ENCODE measurements at places on chromosomes 2 and 18.

DNA sequence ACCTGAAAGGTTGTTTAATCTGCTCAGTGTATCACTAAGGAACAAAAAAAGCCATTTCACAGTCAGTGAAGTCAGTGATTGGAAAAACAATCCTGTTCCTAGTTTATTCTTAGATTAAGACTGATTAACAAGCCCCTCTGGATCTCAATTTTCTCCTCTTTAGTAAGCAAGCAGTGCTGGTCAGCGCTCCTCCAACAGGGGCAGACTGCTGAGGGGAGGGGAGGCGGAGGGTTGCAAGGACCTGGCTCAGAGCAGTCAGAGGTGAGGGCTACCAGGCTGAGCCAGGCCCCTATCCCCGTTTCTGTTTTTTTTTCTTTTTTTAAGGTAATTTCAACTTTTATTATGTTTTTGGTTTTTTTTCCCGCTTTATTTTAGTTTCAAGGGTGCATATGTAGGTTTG, 24.7 kb upstream of the KCNS3 start:
- DNase-seq: no peak

DNA sequence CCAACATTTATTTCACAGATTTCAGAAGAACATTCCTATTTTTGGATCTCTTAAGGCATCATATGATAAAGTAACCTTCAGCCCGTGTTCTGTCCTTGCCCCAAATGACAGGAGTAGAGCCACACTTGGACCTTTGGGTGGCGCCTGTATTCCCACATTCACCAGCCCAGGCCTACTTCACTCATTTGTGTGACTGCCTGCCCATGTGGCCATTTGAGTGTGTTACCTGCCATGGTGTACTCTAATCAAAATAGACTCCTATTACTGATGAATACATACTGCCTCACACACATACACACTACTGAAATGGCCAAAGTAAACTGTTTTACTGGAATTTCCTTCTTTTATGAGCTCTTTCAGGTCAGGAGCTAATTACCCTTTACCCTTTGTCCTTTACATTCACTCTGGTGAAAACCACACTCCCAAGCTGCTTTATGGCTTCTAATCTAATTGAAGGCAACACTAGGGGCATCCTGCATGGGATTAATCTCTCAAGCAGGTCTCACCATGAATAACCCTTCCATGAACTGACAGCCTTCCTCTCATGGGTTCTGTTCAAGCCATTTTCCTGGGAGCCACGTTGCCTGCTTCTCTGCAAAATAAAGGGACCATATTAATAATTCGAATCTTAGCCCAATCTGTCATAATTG, 271.0 kb upstream of the GALNT5 start:
- no peak for DNase-seq

GRCh38 chr2:43196768-43197587, 29.4 kb downstream of the ZFP36L2 start:
- DNase-seq: no peak

DNA sequence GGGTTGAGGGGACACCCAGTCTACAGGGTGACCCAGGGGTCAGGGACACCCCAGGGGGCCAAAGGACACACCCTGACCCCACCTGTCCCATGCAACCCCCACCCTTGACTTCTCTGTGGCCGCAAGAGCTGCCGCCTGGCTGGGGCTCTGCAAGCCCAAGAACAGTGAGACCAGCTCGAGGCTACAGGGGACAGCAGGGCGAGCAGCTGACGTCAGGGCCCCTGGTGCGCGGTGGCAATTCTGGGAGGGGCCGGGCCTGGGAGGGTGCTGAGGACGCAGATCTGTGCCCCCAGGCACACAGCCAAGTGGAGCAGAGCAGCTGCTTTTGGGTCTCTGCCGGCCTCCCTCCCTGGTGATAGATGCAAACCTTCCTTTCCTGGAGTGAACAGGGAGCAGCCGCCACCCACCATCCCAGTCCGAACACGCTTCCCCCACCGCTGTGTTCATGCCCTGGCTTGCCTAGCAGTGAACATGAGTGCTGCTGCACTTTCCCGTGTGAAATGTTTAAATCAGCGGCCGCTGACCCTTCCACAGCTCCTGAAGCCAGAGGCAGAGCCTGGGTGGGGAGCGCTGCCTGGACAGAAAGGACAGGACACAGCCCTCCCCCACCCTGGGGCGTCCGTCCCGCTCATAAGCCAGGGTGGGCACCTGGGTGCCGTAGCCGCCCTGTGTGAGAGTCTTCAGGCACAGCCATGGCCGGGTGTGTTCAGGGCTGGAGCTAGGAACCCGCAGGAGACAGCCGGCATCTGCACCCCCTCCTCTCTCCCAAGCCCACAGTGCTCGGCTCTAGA, 46.9 kb downstream of the SLC66A2 start:
- no peak for DNase-seq

- DNase-seq: no peak
These were observed 192.5 kb upstream of the FOSL2 start for GRCh38 chr2:28199995-28200679.

GRCh38 chr2:15639323-15640251, 47.9 kb downstream of the DDX1 start:
- DNase-seq: no peak

GRCh38 chr2:74659462-74659861, 5.4 kb downstream of the SEMA4F start:
- DNase-seq: no peak

GRCh38 chr2:230329946-230330605, 3.1 kb downstream of the SP140L start:
- DNase-seq: no peak

- no peak for DNase-seq
These were observed 589.9 kb upstream of the LRRTM1 start for GRCh38 chr2:80894486-80894885.

DNA sequence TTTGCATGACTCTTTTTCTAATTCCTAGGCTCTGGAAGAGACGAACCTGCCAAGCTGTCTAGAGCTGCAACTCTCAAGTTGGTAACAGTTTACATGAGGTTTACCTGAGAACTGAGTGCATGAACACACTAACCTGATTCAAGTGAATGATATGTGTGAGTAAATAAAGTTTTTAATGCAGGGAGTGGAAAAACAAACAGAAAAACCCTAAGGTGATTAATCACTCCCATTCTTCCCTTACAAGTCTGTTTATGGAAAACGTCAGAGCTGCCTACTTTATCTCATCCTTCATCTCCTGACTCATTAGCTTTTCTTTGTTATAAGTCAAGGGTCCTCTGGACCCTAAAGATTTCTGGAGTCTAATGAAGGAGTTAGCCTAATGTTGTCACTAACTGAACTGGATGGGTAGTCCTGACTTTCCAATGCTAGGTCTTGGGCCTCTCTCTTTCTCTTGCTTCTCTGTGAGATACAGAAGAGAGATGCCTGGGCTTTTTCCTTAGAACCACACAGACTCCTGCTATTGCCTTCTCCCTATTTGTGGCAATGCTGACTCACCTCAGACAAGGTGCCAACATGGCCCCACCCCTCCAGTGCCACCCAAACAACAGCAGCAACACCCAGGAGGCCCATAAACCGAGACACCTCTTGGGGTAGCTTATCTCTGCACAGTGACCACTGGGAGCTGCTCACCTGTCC, 952.4 kb downstream of the EPHA4 start:
- no peak for DNase-seq

- DNase-seq: no peak
These were observed 86.9 kb downstream of the TRIB2 start for GRCh38 chr2:12803607-12804006.

- DNase-seq: no peak
These were observed 424.3 kb upstream of the MEX3C start for GRCh38 chr18:51621864-51622160.

DNA sequence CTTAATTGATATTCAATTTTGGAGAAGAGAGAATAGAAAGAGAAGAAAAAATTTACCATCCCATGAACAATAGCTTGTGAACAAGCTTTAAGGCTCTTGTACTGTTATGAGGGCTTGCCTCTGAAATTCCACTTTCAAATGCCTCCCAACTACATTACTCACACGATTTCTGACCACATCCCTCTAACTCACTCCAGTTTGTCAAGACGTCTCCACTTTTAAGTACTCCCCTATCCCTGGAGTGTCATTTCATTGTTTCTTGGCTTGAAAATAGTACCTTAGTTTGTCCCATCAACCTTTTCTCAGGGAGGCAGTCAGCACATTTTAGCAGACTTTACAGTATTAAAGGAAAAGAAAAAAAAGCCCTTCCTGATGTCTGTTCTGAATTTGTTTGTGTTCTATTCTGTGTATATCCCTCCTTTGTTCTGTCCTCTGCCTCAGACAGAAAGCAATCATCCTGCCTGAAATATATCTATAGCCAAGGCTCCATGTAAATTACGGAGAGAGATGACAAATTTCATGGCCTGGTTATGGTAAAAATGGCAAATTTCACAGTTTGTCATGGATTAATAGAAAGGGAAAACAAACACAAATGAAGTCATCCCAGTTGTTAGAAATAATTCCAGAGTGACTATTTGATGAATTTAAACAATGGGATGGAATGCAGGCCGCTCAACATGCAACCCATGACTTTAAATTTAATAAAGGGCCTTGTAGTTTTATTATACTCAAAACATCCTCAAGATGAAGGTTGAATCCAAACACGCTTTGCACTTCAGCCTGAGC, 228.8 kb downstream of the ETAA1 start:
- DNase-seq: no peak

GRCh38 chr2:101823347-101823791, 125.9 kb downstream of the MAP4K4 start:
- DNase-seq: peak; percentile 31

DNA sequence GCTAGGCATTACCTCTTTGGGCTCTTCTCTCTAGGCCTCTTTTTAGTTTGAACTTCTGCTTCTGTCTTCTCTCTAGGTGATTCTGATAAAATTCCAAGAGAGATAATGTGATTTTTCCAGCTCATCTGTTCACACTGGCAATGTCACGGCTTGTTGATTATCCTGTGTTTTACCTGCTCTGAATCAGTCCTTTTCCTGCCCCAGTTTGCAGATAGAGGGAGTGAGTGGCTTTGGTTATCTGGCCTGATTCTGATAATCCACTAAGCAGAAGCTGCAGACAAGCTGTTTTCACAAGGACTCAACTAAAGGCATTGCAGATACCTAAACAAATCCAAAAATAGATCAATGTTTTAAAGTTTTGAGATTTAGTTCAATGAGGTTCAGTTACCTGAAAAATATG, 111.9 kb downstream of the DCC start:
- DNase-seq: no peak

DNA sequence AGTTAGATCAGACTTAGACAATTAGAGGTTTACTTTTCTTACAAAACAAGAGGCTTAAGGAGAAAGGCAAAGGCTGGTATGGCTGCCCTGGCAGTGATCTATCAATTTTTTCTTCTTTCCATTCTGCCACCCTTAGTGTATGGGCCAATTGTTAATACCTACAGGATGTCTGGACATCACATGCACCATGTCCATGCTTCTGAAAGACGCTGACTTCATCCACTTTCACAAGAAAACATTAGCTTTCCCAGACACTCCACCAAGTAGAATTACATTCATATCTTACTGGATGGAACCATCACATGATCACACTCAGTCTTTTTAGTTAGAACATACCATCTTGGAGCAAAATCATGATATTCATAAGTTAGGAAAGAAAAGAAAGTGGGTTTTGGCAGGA, 120.9 kb downstream of the ARHGAP28 start:
- DNase-seq: no peak

GRCh38 chr2:54088191-54088634, 27.2 kb upstream of the ACYP2 start:
- DNase-seq: no peak

DNA sequence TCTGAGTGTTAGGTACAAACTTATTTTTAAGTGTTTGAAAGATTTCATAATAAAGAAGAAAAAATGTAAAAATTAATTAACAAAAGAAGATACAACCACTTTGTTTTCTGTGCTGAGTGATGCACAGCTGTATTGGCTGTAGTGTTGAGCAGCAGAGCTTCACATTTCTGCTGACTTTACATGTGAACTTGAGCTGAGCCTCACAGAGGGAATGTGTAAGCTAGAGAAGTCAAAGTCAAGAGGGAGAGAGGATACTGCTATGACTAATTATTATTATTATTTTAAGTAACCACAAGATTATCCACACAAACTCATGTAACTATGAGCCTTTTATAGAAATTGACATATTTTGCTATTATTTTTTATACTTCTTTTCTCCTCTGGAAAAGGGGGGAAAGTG, 159.1 kb upstream of the ZSWIM2 start:
- DNase-seq: no peak

GRCh38 chr2:219509780-219510511, 4.3 kb upstream of the ASIC4 start:
- no peak for DNase-seq

DNA sequence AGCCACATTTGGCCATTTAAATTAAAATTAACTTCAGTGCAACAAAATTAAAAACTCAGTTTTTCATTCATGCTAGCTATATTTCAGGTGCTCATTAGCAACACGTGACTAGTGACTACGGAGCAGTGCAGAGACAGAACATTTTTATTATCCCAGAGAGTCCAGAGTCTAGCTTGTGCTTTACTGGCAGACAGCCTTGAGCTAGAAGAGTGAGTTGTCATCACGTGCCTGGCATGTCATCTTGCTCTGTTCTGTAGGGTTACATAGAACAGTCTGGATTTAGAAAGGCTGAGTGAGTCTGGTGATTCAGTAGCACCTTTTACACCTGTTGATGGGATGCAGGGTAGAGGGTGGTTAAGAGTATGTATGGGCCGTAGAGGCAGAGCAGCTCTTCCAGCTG, 136.9 kb upstream of the IL1R2 start:
- DNase-seq: no peak

- no peak for DNase-seq
These were observed 223.2 kb upstream of the PXDN start for GRCh38 chr2:1967242-1968208.

GRCh38 chr2:121698318-121698930, 38.3 kb downstream of the NIFK start:
- DNase-seq: no peak

- no peak for DNase-seq
These were observed 229.9 kb downstream of the ALK start for GRCh38 chr2:29691391-29691950.

DNA sequence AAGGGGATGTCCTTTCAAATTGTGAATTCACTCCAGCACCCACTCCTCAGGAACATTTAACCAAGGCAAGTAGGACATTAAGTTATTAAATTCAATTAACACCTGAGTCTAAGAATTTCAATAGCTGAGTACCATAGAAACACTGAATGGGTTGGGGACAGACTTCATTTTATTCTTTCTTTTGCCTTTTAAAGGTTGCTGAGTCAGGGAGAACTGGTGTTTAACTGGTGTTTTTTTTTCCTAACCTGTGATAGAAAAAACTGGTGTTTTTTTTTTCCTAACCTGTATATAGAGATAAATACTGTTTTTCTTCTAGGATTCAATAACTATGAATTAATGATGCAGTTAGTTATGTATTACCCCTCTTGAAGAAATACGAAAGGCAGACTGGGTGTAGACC, 38.9 kb downstream of the TTC27 start:
- no peak for DNase-seq

DNA sequence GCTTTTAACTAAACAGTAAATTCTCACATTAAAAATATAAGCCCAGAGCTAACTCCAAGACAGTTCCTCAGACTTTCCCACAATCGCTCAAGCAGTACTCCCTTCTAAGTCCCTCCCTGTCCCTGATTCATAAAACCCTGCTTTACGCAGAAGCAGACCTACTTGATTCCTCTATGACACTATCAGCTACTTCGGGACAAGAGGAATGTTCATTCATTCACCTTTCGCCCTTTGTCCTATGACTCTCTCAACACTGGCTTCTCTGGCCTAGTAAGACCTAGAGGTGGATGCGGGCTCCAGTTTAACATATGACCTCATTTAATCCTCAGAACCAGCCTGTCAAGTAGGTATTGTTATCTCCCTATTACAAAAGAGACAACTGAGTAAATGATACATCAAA, 10.2 kb downstream of the LPIN2 start:
- DNase-seq: no peak
